ENCODE measurements at places on chromosomes 2 and 18. TPM values are rescaled to one million over a fixed set of nuclear protein-coding genes. Genes with fewer than 3 reads are reported as not detected.

The AQP12B gene
- total RNA-seq = not detected

GRCh38 chr18:4060427-4061281 lies 394.5 kb downstream of the DLGAP1 start:
- DNase-seq = no peak

DNA sequence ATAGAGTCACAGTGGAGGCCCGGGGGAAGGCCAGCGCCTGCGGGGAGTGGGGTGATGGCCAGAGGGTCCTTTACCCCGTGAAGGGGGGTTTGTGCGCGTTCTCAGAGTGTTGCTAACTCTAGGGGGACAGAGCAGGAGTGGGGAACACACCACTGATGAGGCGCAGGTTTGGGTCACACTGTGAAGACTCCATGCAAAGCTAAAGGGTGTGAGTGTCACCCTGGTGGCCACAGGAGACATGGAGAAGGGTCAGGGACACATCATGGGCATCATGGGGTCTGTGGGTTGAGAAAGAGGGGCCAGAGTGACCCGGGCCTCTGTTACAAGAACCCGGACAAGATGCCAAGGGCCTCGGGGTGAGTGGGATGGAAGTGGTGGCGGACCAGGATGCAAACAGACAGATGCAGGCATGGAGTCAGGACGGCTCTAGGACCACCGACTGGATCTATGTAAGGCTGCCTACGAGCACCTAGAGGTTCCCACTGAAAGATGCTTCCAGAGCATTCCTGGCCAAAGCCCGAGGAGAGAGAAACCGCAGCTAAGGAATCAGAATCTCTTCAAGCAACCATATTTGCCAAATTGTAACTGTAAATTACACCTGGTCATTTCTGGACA lies 84.3 kb downstream of the PXDN start:
- DNase-seq = no peak

The ERBB4 gene
- total RNA-seq = 0.16 TPM

The SLC16A14 gene
- total RNA-seq = 0.52 TPM

- no peak for DNase-seq
Measured at GRCh38 chr2:2914252-2914651, 463.4 kb downstream of the EIPR1 start.

DNA sequence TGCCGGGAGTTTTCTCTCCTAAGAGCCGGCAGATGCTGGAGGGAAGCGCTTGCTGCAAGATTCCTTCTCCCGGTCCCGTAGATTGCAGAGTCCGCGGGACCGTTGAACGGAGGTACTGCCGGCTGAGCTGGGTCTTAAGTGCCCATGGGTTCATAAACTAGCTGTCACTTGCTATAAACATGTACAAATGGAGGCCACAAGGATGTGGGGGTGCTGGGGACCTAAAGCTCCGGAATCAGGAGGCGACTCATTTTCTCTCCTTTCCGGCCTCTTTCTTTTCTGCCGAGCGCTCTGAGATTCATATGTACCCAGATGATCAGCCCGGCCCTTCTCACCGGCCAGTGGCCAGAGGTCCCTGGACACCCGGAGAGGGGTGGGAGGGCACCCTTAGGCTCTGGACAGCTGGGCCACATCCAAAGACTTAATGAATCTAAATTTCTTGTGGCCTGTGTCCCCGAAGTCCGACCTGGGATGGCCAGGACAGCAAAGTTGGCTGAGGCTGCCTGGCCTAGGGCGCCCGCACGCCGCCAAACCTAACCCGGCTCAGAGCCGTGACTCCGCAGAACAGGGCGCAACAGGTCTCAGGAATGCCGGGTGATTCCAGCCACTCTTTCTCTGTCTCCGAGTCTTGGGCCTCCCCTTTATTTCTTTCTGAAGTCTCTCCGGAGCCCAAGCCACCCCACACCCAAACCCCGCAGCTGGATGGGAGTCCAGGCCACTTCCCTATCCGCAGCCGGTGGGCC lies 2.4 kb upstream of the PAX3 start:
- no peak for DNase-seq

DNA sequence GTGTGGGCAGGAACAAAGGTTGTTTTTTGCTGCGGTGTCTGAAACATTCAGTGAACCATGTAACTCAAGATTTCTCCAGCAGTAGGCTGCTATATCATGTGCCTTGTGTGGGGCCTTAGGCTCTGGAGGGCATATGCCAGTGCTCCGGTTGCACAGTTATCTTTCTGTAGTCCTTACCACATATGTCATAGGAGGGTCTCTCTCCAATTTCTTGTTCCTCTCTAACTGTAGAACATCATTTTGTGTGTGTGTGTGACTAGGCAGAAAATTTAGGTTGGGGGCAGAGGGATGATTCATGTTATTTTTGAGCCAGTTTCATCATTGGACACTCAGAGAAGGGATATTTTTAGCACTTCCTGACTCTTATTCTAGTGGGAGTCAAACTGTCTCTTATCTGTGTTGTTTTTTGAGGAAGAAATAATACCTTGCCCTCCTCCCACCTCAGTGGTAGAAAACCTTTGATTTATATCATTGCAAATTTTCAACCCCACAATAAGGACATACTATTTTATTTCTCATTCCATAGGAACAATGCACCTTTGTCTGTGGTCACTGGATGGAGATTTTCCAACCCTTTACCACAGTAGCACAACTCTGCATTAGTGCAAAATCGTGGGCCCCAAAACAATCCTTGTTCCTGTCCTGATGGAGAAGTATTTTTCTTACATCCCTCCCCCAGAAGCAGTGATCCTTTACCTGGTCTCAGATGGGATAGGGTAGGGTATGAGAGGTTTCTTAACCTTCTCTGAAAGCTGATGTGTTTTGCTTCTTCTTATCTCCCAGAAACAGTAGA lies 113.9 kb downstream of the CCDC74A start:
- DNase-seq = peak; percentile 42

- DNase-seq = peak; percentile 84
Measured at GRCh38 chr2:71223767-71224333, 3.1 kb downstream of the PAIP2B start.

DNA sequence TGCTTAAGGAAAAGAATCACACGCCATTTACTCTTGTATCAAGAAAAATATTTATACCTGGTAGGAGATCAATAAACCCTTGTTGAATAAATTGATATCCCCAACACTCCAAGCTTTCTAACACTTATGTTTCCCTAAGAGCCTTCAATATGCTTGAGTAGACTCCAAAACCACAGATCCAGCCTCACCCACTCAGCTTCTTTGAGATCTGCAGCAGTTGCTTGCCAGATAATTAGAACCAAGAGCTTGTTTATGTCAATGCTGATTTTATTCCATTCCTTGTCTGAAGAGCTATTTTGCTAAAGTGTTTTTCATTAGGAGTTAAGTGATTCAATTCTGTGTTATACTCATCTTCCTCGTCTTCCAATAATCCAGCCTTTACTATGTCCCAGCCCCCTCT lies 26.3 kb upstream of the CRIM1 start:
- peak; percentile 32 for DNase-seq

- DNase-seq = no peak
Measured at GRCh38 chr2:5442736-5443135, 249.4 kb upstream of the SOX11 start.

DNA sequence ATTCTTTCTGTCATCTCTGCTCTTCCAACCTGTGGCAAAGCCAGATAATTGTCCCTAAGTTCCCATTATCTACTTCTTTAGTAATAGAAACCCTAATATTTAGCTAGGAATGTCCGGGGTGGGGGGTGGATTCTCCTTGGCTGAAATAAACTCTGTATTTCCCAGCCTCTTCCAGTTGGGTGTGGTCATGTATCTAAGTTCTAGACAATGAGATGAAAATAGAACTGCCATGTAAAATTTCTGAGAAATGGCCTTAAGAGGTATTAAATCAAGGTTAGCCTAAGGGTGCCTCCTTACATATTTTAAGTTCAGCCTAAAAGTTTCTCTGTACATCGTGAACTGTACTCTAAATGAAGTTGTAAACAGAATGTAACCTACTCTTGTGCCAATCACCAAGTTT lies 39.5 kb downstream of the MAIP1 start:
- no peak for DNase-seq

- DNase-seq = no peak
Measured at GRCh38 chr18:79068341-79068936, 755 bp upstream of the ATP9B start.

The SLC4A5 gene
- 2.0 TPM for total RNA-seq

The BMP10 gene
- not detected for total RNA-seq

DNA sequence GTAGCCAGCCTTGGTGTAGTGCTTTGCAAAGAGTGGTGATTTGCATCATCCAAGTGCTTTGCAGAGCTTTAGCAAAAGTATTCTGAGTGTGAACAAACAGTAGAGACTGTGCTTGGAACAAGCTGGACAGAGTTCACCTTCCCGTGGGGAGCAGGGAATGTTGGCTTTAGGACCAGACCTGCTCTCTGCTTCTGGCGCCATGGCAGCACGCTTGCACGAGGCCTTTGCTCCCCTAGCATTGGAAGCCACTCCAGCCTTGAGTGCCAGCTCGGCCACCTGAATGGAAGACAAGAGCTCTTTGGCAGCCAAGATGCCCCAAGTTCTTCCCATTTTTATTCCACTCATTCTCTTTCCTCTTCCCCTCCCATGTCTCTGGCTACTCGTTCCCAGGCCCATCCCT lies 250.8 kb upstream of the OSR1 start:
- no peak for DNase-seq

The RGPD4 gene
- total RNA-seq = not detected

The FAM228B gene
- 5.9 TPM for total RNA-seq

DNA sequence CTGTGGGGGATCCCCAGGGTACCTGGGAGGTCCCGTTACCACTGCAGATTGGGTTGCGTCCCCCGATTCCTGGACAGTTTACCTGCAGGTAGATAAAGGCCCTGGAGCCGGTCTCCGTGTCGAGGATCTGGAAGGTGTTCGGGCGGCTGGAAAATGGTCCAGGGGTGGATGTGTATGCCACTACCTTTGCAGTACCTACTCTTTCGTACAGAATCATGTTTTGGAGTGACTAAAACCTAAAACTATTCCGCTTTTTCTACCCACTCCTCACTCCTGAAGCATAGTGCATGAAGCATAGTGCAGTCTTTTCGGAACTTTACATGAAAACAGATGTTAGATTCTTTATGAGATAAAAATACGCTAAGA lies 418 bp downstream of the WDR75 start:
- DNase-seq = no peak

- DNase-seq = no peak
Measured at GRCh38 chr2:231013820-231014219, 17.9 kb downstream of the SPATA3 start.
